DMS 273 treated with DMSO at 0.1 percent for 48 hours (cell line): ENCODE measurements at places on chromosomes 4 and X.

DNA sequence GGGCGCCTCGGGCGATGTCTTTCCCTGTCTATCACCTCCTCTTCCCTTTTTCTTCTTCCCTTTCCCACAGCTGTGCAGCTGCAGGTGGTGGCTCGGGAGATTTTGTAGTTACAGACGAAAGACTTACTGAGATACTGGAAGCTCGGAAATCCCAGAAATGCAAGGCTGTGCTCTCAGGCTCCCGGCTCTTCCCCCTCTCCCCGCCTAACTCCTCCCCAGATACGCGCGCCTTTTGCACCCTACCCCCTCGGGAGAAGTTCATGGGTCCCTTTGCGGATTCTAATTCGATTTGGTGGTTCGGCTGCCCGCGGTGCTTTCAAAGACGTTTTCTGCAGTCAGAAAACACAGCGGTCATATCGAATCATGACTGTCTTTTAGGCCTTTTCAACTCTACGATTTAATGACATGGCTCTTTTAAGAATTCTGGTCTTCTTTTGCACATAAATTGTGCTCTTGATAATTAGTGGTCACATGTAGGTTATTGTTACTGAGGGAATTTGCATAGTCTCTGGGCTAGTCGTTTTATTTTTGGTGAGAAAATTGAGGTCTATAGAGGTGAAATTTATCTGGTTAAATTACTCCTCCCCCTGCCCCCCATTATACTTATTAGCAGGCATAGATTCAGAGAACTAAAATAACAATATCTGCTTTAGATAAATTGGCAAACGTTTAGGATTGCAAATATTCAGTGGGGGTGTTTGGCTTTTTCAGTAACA is 1.6 kb downstream of the SEPTIN11 start:
- DNase-seq: no peak

- no peak for DNase-seq
These were observed 27.5 kb upstream of the CBR4 start for GRCh38 chr4:169037506-169037905.

GRCh38 chrX:115625572-115626301 is 64.8 kb downstream of the PLS3 start:
- DNase-seq: no peak

GRCh38 chr4:41575207-41575606 is 37.2 kb downstream of the LIMCH1 start:
- DNase-seq: no peak

DNA sequence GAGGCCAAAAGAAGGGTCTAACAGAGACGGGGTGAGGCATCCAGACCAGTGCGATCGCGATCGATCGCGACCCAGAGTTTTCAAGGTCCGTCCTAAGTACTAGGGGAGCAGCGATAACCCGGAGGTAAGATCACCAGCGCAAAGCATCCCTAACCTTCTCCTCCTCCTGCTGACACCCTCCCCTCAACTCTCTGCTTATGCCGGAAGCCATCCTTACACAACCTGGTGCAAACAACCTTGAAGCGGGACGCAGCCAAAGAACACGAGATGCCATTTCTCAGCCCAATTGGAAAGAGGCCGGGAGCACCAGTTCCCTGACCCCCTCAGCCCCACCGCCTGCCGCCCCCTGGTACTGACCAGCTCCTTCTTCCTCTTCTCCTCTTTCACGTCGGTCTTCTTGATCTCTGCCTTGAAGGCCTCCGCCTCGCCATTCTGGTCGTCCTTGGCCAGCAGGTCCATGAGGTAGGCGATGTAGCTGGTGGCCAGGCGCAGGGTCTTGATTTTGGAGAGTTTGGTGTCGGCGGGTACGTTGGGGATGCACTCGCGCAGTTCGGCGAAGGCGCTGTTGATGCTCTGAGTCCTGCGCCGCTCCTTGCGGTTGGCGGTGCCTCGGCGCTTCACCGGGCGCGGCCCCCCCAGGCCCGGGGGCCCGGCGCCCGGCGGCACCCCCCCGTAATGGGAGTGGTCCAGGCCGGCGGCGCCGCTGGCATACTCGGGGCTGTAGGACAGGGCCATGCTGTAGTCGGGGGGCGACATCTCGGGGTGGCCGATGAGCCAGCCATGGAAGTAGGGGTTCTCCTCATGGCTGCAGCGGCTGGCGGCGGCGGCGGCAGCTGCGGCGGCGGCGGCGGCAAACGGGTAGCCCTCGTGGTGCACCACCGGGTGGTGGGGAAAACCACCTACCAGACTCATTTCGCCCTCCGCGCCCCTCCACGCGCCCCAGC is 1.4 kb downstream of the HAND2 start:
- DNase-seq: no peak

DNA sequence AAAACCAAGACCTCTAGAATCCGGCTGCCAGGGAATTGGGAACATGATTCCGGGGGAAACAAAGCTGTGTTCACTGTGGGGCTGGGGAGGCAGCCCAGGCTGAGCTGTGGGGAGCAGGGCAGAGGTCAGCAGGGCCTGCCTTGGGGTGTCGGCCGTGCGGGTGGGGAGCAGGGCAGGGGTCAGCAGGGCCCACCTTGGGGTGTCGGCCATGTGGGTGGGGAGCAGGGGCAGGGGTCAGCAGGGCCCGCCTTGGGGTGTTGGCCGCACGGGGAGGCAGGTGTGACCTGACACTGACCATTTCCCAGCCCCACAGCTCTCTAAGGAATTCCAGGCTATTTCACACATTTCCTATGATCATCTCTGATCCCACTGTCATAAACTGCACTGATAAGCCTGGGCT is 45.6 kb upstream of the CPLX1 start:
- no peak for DNase-seq
